ENCODE measurements at places on chromosomes 5 and 9.

DNA sequence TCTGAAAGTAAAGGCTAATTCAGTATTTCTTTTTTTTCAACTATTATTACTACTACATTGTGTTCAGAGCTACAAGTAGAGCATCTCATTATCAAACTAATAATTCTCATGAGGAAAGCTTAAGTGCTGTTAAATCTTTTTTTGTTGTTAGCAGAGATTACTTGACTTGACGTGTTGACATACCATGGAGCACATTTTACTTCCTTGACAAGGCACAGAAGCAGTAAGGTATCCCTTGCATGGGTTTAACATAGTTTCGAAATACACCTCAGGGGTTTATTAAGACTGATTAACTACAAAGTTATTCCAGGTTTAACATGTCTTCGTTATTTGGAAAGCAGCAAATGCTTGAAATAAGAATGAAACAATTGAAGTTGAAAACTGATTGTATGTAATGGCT, 7.0 kb downstream of the SPDL1 start:
- DNase-seq, result no peak

DNA sequence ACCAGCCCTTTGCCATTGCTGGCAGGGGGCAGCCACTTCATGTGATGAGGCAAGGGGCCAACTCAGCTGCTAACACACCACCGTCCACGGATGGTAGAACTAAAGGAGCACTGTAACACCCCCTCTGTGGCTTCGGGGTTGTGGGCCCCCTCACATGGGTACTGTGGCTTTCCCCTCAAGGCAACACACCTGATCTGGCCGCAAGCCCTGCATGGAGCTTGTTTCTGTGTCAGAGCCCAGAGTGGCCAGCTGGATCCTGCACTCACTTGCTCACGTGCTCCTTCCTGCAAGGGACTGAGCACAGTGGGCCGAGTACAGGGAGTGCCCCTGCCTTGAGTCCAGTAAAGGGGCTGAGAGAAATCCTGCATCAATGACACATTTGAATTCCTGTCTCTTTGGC, 507.4 kb upstream of the SMC2 start:
- no peak for DNase-seq

- peak; percentile 87 for DNase-seq
These were observed 23.2 kb downstream of the SLC46A2 start for GRCh38 chr9:112867275-112867991.

GRCh38 chr9:128372188-128372641, 1.0 kb downstream of the URM1 start:
- no peak for DNase-seq

- DNase-seq, result no peak
These were observed 305.0 kb upstream of the IRX4 start for GRCh38 chr5:2187687-2188086.

DNA sequence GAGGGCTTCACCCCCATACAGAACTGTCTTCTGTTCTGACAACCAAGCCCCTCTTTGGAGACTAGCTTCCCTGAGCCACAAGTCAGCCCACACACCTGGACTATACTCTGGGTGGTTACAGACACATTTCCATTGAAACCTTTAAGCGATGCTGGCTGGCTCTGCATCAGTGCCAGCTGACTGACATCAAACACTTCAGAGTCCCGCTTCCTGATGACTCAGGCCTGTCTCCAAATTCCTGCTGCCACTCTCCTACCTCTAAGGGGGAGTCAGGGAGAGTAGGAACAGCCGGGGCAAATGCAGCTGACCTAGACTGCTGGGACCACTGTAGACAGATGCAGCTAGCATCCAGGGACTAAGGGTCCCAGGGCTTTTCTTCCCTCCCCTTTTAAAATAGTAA, 59.4 kb downstream of the SIL1 start:
- DNase-seq, result peak; percentile 48

GRCh38 chr9:121649476-121650216, 1.8 kb upstream of the DAB2IP start:
- no peak for DNase-seq

DNA sequence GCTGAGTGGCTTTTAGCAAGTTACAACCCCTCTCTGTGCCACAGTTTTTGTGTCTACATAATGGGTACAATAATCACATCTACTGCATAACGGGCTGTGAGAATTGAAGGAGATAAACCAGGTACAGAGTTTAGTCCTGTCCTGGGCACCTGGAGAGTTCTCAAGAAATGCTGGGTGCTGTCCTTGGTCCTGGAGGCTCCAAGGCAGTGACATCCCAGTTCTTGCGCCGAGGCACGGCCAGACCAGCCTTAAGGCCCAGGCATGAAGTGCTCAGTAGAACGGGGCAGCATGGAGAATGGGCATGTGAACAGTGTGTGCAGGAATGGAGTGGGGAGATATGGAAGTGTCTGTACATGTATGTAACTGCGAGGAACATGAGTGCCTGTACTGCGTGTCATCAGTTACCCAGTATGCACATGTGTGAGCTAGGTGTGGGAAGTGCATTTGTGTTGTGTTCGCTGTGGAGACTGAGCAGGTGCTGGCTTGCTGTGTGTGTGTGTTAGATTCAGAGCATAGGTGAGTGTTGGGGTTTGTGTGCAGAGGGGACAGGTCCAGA, 6.3 kb upstream of the UNC5A start:
- peak; percentile 17 for DNase-seq

- DNase-seq, result no peak
These were observed 26.3 kb downstream of the SPATA31C1 start for GRCh38 chr9:87944096-87944495.

DNA sequence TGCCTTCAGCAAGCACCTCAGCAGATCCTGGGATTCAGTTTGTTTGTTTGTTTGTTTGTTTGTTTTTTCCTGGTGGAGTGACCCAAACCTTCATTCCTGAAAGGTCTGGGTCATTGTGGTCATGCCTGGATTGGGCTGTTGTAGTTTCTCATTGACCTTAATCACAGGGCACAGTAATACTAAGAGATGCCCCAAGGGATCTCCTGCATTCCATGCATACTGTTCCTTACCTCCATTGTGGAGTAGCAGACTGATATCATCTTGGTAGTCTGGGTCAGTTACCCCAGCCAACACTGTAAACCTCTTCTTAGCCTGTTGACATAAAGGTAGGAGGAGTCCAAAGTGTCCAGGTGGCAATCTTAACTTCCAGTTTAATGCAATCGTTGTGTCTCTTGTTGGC, 1466.7 kb upstream of the CDH9 start:
- DNase-seq, result no peak

DNA sequence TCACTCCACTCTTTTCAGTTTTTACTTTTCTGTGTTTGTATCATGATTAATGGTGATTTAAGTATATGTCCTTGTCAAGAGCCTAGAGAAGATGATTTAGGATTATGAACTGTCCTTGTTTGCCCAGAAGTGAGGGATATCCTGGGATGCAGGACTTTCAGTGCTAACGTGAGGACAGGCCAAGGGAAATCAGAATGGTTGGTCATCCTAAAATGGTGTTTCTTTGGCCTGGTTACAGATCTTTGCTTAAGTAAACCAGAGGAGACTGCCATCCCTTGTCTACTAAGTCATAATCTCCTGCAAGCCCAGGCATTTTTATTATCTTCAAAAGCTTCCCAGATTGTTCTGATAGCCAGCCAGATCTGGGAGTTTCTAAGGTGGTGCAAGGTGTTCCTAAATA, 22.3 kb upstream of the DPYSL3 start:
- no peak for DNase-seq

DNA sequence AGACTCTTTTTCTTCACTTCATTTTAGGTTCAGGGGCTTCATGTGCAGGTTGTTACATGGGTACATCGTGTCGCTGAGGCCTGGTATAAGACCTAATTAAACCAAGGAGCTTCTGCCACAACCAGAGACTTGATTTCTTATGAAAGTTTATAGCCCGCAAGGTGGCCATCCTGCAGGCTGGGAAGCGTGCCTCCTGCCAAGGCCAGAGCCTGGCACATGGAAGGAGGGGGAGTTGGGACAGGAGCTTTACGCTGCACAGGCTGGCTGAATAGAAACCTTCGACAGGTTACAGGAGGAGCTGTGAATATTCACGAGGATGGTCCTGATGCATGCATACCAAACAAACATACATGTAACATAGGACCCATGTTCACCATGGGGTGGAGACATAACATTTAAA, 50.1 kb upstream of the SIMC1 start:
- no peak for DNase-seq

- no peak for DNase-seq
These were observed 417 bp downstream of the SRD5A1 start for GRCh38 chr5:6633469-6634245.

- DNase-seq, result peak; percentile 35
These were observed 38.9 kb downstream of the MFAP3 start for GRCh38 chr5:154077696-154078095.

- no peak for DNase-seq
These were observed 22.8 kb downstream of the MARCHF3 start for GRCh38 chr5:127007522-127007921.

GRCh38 chr5:123124859-123125595, 36.0 kb downstream of the PRDM6 start:
- peak; percentile 69 for DNase-seq

DNA sequence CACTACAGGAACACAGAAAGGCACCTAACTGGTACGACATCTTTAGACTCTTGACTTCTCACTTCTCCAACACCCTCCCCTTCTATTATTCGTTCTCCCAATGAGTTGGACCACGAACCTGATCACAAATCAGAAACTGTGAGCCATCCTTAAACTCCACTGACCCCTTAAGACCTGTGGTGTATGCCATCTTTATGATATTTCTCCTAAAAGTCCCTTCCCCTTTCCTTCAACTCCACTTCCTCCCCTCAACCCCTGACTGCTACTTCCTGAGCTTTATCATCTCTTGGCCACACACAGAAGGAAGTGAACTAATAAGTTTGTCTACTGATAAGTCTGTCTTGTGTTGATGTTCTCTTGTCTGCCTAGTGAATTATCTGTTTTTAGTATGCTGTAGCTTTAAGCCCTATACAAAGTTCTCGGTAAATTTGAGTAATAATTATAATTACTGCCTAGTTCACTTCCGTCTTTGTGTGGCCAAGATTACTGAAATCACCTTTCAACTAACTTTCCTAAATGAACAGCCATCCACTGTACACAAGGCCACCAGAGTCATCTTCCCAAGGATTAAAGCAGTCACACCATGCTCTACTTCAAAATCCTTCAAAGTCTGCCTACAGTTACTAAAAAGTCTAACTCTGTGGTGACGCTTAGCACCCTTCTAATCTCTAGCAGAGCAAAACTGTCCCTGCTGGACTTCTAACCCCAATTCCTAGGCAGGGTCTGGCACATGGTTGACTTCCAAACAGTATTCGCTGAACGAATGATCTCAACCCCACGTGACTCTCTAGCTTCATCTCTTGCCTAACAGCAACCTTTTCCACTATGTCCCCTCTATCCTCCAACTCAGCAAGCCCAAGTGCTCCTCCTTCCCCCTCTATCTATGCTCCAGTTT, 23.2 kb downstream of the ELOVL7 start:
- no peak for DNase-seq

DNA sequence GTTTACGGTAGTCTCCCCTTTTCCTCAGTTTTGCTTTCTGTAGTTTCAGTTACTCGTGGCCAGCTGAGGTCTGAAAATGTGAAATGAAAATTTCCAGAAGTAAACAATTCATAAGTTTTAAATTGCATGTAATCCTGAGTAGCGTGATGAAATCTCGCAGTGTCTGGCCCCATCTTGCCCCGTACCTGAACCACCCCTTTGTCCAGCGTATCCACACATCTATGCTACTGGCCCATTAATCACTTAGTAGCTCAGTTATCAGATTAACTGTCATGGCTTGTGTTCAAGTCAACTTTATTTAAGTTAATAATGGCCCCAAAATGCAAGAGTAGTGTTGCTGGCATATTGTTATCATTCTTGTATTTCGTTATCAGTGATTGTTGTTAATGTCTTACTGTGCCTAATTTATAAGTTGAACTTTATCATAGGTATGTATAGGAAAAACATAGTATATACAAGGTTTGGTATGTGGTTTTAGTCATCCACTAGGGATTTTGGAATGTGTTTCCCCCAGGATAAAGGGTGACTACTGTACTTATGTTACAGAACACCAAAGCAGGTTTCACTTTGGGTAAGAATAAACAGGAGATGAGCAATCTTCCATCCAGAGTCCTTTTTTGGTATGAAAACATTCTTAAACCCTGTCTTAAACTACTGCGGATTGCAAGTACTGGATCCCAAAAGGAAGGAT, 118.4 kb upstream of the KCNN2 start:
- DNase-seq, result peak; percentile 88

- DNase-seq, result no peak
These were observed 210.8 kb downstream of the ADAMTSL1 start for GRCh38 chr9:18684593-18685317.

DNA sequence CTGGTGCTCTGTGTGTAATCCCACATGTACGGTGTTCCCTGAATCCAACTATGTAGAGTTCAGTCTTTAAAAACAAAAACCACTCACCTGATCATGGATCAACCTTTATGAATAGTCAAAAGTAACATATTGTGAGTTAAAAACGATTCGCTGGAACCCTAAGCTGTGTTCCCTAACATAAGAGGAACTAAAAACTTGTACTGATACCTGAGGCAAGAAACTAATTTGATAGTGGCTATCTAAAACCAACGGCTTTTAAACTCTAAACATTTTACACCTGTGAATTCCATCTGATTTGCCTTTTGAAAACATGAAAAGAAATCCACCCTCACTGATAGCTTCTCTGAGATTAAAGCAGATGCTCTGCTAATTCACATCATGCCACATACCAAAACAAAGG, 101.5 kb downstream of the DEPDC1B start:
- no peak for DNase-seq

GRCh38 chr9:71830153-71830552, 61.8 kb upstream of the CEMIP2 start:
- no peak for DNase-seq

- DNase-seq, result no peak
These were observed 16.2 kb downstream of the PRKACG start for GRCh38 chr9:68997666-68998065.

DNA sequence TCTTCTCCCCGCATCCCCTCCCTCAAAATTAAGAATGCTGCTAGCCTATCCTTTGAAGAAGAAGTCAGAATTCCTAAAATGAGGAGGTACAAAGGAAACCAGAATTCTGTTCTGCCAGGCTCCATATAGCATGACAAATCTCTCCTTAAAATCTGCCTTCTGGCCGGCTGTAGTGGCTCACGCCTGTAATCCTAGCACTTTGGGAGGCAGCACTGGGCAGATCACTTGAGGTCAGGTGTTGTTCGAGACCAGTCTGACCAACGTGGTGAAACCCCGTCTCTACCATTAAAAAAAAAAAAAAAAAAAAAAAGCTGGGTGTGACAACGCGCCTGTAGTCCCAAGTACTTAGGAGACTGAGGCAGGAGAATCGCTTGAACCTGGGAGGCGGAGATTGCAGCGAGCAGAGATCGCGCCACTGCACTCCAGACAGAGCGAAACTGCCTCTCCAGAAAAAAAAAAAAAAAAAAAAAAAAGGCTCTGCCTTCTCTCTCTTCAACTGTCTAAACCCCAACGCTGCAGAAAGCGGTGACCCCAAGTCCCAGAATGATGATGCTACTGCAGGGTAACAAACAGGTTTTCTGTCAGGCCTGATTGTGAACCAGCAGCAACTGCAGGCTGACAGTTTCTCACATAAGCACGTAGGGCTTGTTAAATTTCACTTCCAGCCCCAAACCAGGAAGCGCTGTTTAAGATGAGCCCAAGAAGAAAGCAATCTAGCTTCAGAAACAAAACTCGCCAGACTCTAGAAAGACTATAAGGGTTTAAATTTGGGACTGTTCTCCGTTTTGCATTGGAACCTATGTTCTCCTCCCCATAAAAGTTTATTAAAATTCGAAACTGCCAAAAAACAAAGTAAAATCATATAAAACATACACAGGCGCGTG, 963 bp upstream of the CAST start:
- peak; percentile 42 for DNase-seq
